GM03348 (cell line): ENCODE measurements at places on chromosomes 3 and 15.

DNA sequence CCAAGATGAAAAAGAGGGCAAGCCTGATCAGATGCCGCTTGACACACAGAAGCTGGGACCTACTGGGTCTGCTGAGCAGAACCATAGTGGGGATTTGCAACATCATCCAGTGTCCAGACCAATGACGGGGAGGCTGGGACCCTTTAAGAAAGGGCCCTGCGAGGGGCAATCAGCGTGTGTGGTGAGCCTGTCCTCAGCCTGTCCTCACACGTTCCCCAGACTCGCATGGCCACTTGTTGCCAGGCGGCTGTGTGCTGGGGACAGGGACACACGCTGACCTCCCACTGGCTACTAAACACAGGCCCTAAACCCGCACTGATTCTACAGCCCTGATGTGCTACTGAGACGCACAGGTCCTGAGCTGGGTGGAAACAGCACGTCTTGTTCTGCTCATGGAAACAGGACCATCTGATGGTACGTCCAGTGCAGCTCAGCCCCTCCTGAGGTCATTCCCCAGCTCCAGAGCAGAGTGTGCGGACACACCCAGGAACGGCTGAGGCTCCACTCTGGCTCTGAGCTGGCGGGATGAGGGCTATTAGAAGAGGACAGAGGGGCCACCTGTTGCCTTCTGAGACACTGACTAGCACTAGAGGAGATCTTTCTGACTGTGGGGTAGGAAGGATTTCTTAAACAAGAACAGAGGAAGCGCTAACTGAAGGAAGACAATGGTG is 24.4 kb downstream of the PCSK6 start:
- no peak for DNase-seq

DNA sequence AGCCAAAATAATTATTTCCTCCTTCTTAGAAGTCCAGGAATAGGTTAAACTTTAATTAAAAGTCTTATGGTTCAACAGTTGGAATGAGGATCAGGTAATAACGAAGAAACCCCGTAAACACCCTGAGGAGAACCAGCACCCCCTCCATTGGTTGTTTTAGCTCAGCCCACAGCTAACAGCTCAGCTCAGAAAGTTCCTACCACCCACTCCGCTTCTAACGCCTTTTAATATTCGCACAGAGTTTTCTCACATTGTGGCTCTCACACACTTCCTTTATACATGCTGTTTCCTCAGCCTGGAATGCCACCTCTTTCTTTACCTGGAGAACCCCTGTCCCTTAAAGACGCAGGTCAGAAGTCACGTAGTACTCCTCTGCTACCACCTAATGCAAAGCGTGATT is 17.0 kb downstream of the CX3CR1 start:
- DNase-seq, result no peak

DNA sequence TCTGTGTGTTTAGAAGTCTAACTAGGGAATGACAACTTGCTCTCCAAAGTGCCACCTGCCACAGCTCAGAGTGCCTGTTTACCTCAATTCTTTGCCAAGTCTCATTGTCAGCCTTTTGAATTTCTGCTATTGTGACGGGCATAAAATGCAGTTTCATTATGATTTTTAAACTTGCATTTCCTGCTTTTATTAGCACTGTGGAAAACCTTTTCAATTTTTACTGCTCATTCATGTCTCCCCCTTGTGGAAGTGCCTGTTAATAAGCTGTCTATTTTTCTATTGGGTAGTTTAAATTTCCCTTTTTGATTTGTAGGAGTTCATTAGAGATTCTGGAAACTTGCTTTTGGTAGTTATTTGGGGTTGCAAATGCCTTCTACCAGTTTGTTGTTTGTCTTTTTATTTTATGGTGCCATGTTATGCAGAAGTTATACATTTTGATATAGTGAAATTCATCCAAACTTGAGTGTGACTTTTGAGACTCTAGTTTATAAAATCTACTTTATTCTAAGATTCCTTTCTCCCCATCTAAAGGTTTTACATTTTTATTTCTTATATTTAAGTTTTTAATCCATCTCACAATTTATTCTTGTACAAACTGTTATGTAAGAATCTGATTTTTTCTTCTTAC is 53.9 kb upstream of the FRMD4B start:
- DNase-seq, result peak; percentile 32

DNA sequence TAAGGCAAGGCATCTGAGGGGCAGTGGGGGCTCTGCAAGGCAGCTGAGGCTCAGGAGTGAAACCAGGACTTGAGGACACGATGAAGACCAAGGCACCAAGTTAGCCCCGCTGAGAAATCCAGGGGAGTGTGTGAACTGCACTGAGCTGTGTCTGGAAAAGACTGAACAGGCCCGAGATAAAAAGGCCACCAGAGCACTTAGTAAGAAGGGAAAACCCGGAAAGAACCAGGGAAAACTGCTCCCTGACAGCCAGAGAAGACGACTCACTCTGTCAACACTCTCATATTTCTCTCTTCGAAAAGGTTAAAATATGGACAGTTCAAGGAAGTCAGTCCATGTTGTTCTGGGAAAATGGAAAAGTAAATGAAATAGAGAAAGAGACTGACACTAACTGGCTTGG is 109.0 kb downstream of the SEC22A start:
- no peak for DNase-seq

GRCh38 chr3:117844676-117845075 is 1135.1 kb downstream of the TUSC7 start:
- no peak for DNase-seq

DNA sequence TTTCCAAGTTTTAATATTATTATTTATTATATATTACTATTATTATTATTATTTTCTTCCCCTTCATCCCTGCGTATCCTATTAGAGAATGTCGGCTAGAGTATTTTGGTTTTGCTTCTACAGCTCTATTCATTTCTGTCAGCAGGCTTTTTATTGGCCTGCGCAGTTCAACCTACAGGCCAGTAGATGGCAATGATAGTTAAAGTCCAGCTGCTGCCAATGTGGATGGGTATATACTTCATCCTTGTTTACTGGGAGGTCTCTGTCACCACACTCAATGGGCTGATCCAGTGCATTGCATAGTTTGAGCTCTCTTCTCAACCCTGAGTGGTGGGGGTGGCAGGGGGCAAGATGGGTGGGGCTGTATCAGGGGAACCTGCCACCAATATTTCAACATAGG is 799.8 kb downstream of the NSUN3 start:
- DNase-seq, result peak; percentile 7

- no peak for DNase-seq
These were observed 538.6 kb downstream of the NR2F2 start for GRCh38 chr15:96869122-96869521.

- no peak for DNase-seq
These were observed 46.2 kb upstream of the VILL start for GRCh38 chr3:37944391-37944842.
